ENCODE measurements at places on chromosomes 2 and 18.

DNA sequence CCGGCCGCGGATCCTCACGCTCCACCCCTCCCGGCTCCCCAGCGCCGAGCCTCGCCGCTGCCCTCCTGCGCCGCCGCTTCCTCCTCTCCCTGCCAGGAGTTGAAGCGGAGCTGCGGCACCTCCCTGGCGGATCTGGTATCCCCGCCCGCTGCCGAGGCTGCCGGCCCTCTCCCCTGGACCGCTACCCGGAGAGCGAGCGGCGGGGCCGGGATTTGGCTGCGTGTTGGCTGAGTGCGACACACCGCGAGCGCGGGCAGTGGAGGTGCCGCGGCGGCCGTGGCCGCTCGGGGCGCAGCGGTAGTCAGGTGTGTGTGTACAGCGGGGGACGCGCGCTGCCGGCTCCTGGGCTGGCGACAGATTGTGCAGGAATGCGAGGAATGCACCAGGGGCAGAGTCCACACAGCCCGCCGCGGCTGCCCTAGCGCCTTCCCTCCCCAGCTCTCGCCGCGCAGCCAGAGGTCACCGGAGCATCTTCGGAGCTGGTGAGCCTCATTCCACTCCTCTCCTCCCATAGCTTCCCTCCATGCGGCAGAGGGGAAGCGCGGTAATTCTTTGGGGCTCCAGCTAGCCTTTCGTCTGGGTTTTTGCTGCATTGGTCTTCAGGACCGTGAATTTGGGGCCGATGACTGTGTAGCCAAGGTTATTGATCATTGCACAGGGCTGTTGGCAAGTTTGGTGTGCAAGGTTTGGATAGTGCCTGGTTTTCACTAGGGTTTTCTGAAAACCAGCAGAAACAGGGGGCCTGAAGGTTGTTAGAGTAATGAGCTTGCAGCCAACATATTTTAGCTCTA, 1.3 kb downstream of the PKP4 start:
- peak; percentile 52 for DNase-seq

DNA sequence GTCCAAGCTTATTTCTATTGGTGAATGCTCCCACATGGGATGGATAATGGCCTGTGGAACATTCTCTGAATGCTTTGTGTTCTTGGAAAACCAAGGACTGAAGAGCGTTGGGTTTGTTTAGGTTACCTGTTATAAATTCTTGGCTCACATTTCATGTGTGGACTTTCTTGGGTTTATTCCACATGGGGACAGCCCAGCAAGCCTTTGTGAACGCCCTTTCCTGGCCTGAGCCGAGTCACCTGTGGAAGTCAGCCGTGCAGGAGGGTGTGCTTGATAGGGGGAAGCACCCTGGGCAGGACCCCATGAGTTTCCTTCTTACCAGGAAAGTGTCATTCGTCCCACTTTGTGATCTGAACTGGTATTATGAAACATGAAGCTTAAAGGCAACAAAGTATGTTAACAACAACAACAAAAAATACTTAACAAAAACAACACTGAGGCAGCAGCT, 4.1 kb downstream of the RAB31 start:
- DNase-seq = no peak

DNA sequence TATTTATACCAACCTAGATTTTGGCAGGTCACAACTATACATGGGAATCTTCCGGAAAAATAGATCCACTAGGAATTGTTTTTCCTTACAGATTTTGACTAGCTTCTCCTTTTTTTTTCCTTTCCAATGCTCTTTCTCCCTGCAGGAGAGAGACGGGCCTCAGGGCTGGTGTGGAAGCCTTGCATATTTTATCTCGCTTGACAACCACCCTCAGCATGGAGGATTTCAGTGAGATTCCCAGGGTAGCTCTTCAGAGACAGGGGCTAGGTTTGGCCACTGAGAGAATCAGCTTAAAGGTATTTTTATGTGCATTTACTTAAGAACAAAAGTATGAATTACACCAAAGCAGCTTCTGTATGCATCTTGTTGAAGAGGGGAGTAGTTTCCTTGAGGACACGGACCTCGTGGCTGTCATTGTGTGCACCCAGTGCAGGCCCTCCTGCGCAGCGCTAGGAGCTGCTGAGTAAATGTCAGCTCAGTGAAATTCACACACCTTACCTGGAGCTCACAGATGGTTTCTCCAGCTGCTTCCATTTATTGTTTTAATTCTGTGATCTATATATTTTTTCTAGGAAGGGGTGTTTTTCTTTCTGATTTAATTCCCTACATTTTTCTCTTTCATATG, 54.4 kb downstream of the TRAPPC12 start:
- DNase-seq = no peak

- DNase-seq = no peak
Measured at GRCh38 chr18:35344736-35345459, 678 bp upstream of the ZNF24 start.

DNA sequence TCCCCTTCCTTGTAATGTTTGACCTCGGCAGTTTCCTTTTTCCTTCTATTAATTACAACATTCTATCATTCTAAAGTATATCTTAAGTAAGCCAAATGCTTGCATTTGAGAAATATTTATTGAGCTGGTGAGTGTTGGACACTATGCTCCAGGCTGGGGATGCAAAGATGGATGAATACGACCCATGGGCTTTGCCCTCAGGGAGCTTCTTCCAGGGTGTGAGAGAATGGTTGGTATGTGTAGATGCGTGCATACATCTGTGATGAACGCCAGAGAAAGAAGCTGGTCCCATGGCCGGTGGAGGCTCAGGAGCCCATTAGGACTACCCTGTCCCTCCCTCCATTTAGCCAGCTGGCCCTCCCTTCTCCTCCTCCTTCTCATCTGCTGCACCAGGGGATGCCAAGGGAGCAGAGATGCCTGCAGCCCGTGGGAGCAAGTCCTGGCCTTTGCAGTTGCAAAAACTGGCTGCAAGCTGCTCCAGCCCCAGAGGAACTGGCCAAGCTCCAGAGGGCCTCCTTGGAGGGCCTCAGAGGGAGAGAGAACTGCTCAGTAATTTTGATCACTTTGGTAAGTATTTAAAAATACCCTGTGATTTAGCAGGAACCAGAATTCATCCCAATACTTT, 65.7 kb upstream of the FOSL2 start:
- DNase-seq = no peak

DNA sequence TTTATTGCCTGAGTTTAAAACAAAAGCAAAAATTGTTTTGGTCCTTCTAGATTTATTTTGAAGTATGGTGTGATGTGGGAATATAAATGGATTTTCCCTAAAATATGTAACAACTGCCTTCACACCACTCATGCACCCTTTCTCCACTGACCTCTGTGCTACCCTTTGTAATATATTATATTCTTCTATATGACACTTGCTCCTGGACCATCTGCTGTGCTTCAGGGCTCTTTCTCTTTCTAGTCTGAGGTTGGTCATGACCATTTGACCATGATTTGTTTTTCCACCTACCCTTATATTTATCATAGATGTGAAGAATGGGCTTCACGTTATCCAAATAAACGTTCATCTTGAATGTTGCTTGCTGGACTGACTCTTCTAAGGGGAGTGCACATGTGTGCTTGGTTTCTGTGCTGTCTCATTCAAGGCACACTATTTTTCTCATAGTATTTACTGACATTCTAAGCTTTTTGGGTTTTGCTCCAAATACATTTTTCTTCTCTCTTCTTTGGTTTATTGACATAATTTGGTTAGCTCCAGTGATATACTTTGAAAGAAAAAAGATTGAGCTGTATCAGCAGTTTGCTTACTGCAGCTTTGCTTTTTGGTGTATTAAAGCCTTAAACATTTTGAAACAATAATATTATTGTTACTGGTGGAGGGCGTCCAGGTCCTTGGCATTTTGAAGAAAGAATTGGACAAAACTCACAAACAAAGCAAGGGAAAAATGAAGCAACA, 61.8 kb downstream of the VWA3B start:
- DNase-seq = no peak

DNA sequence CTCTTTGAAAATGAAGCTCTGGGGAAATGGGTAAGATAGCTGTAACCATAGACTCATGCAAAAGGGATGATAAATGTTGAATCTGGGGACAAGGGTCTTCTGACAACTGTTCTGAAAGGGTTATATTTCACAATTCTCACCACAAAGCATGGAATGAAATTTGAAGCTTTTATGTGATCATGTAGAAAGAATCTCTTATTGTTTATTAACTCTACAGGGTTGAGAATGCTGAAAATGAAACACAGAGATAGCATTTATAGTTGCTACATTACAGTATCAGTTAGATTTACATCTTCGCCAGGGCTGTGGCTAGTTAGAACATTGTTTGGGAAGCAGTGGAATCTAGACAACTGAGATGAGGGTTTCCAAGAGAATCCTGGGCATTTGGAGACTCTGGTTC, 97.4 kb upstream of the LHCGR start:
- no peak for DNase-seq

GRCh38 chr2:149152469-149152953, 114.0 kb downstream of the LYPD6B start:
- DNase-seq = no peak

GRCh38 chr18:13179566-13180113, 38.9 kb upstream of the LDLRAD4 start:
- no peak for DNase-seq

DNA sequence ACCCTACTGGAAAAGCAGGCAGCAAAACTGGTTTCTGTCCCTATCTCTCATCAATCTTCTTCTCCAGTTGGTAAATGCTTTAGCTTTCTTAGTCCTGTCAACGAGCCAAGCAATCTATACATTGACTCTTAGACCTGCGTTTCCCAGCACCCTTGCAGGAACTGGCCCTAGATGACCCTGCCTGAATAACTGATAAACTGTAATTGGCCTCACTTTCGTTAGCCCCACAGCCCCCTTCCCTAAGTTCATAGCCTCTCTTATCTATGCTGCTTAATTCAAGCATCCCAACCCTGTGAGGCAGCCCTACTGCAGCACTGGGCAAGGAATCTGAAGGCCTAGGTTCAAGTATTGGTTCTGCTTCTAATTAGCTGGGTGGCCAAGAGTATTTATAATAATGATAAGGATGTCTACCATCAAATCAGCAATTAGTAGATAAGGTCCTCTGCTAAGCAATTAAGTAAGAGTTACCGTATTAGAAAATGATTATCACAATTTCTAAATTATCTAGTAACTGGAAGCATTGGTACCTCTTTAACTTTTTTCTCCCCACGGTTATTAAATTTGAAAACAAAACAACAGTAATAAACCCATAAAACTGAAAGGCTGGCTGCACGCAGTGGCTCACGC, 86.4 kb upstream of the RMDN2 start:
- DNase-seq = no peak

DNA sequence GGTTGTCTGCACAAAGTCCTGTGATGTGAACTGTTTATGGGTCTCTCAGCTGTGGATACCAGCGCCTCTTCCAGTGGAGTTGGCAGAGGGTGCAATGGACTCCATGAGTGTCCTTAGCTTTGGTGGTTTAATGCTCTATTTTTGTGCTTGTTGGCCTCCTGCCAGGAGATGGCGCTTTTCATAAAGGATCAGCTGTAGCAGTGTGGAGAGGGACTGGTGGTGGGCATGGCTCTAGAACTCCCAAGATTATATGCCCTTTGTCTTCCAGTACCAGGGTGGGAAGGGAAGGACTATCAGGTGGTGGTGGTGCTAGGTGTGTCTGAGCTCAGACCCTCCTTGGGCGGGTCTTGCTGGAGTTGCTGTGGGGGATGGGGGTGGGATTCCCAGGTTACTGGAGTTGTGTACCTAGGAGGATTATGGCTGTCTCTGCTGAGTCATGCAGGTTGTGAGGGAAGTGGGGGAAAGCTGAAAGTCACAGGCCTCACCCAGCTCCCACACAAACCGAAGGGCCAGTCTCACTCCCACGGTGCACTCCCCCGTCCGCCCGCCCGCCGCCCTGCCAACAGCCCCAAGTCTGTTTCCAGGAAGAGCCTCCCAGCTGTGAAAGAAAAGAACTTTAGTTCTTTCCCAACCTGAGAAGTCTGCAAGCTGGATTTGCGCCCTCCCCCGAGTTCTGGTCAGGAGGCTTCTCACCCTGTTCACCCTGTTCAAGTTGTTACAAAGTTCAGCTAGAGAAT, 108.1 kb downstream of the MARCO start:
- DNase-seq = no peak

GRCh38 chr18:11859282-11859830, 8.1 kb downstream of the CHMP1B start:
- DNase-seq = no peak

All from stimulated activated CD4-positive, alpha-beta T cell treated with anti-CD3 and anti-CD28 coated beads, Interleukin-4, amount 100 ng/mL, for 24 hours (primary cell).